ENCODE measurements at places on chromosomes 11 and 22.

DNA sequence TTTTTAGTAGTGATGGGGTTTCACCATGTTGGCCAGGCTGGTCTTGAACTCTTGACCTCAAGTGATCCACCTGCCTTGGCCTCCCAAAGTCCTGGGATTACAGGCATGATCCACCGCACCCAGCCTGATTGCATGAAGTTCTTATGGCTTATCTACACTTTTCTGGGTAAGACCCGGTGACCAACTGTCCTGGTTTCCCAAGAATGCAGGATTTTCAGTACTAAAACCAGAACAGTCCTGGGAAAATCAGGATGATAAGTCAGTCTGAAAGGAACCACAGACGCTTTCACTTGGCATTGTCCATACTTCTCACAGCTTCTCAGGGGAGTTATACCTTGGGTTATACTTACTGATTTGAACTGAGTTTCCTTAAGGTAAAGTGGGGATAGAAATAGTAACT, 1.4 kb upstream of the BPIFC start:
- DNase-seq = no peak

DNA sequence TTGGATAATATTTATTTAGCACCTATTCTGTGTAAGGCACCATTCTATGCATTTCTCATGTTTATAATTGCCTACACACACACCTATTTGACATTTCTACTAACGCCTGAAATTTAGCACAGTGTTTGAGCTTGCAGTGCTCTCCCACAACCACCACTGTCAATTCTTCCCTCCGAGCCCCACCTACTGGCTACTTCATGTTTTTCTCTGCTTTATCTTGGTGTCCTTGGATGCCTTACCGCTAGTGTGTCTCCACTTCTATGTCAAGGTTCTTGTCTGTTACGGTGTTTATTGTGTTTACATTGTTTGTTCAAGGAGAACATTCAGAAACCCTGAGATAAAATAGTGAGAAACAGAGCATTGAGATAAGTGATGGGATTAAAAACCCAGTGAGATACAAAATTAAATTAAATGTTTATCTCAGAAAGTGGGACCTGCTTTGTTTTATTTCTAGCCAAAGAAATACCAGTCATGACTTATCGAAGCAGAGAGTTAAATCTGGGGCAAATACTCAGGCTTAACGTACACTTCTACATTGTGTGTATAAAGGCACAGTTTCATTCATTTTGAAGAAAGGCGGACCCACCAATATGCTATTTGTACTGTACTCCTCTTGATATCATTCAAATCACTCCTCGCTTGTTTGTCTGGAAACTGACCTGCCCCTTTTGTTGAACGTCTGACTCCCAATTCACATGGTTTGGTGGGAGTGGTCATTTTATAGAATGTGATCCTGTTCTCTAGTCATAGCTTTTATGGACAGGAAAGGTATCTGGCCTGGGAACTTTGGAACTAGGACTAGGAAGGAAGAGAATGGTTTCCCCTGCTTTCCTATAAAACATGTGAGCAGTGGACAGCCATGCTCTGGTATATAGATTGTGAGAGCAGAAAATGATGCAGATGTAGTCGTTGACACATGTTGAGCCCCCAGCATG, 39.2 kb upstream of the SLC36A4 start:
- no peak for DNase-seq

- DNase-seq = no peak
Measured at GRCh38 chr11:33668468-33668825, 32.2 kb downstream of the C11orf91 start.

GRCh38 chr22:49906071-49906798, 12.0 kb downstream of the ALG12 start:
- DNase-seq = no peak

- no peak for DNase-seq
Measured at GRCh38 chr11:34064291-34064690, 12.8 kb downstream of the CAPRIN1 start.

- DNase-seq = no peak
Measured at GRCh38 chr11:45060707-45061106, 85.7 kb upstream of the PRDM11 start.

- no peak for DNase-seq
Measured at GRCh38 chr22:47631571-47632102, 869.2 kb downstream of the TBC1D22A start.

GRCh38 chr22:32536352-32536751, 61.7 kb downstream of the FBXO7 start:
- DNase-seq = no peak

GRCh38 chr22:39908136-39908535, 7.3 kb downstream of the GRAP2 start:
- DNase-seq = no peak

- no peak for DNase-seq
Measured at GRCh38 chr11:69686452-69686851, 11.3 kb upstream of the LTO1 start.

DNA sequence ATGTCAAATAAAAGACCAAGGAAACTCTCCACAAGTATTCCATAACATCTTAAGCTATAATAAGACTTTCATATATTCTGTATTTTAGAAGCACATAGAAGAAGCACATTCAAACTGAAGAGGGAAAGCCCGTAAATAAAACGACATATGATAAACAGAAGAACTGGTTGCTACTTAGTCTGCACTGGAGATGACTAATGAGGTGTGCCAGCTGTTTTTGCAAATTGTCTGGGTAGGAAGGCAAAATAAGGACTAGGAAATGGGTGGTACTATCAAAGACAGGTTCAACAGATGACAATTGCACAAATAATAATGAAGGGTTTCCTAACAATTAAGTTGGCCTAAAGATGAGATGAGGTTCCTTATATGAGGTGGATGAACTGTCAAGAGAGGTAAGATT, 593.2 kb upstream of the CCDC179 start:
- DNase-seq = no peak

GRCh38 chr11:16966930-16967671, 47.1 kb downstream of the PLEKHA7 start:
- no peak for DNase-seq

DNA sequence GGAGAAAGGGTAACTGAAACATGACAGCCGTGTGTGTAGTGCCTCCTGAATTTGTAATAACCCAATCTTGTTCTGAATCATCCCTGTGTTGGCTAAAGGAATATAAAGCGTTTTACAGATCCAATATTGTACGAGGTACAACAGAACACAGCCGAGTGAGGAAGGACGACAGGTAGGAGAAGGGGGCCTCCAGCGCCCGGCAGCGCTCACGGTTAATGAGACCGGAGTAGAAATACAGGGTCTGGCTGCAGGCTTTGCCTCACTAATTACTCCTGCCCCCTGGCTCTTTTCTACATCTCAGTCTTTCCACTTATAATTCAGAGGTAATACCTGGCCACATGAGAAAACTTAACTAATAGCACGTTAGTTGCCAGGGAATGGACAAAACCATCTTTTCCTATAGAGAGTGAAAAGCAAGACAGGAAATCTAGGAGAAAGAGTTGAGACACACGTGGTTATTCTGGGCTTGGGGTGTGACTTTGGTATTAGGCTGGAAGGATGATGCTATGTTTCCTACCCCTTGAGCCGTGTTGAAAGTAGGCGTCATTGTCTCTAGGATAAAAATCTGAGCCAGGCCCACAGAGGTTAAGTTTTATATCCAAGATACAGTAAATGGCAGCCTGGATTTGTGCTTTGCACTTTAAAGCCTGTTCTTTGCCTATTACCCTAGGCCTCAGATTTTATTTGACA, 54.1 kb downstream of the GRIK4 start:
- DNase-seq = no peak

- DNase-seq = no peak
Measured at GRCh38 chr22:38240734-38241252, 32.0 kb downstream of the TMEM184B start.

All from bone marrow (tissue), 2 donors.